ENCODE measurements at places on chromosomes 7 and 10. TPM values are rescaled to one million over a fixed set of nuclear protein-coding genes. Genes with fewer than 3 reads are reported as not detected.

DNA sequence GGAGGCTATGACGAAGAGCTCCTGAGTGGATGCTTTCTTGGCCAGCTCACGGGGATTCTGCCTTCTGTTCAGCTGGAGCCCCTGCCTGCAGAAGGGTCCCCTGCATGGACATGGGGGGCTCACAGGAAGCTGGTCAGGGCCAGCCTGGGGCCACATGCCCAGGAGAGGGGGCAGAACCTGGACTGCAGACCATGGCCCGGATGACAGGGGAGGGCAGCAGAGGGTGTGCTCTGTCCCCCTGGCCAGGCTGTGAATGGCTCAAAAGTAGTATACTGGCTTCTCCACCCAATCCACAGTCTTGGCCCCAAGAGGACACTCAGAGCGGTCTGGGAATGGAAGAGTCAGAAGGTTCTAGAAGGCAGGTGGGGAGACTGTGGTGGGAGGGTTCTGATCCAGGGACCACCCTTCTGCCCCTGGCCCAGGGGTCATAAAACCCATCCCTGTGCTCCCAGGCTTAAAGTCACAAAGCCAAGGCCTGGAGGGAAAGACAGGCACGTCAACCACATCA lies 40.3 kb downstream of the PPIF start:
- no peak for DNase-seq

DNA sequence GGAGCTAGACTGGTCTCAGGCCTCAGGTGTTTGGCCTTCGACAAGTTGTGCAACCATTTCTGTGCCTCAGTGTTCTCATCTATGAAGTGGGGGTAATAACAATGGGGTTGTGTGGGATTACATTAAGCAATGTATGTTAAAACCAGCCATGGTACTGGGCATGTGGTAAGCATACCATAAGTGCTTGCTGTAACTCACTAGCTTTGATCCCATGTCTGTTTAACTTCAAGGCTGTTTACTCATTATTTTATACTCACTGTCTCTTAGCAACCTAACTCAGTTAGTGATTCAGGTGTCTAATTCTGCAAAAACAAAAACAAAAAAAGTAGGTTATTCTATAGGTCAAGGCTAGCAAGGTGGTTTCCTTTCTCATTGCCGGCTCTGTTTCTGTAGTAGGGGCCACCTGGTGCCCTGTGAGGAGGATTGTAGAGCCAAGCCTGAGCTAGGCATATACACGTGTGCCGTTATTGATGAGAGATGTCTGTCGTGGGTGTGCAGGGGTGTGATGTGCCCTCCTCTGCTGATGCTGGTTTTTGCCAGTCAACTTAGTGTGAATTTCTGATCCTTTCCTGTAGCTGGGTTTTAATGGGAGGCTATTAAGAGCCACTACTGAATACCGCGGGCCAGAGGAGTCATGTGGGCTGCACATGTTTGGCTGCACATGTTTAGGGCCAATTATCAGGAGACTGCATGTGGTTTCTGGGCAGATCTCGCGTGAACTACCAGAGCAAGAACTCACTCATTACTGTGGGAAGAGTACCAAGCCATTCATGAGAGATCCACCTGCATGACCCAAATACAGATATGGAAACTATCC lies 56.2 kb downstream of the EEPD1 start:
- no peak for DNase-seq

GRCh38 chr7:90766814-90767564 lies 170.9 kb downstream of the CDK14 start:
- no peak for DNase-seq

- no peak for DNase-seq
Observed at GRCh38 chr10:95268438-95268837, 22.4 kb downstream of the PDLIM1 start.

DNA sequence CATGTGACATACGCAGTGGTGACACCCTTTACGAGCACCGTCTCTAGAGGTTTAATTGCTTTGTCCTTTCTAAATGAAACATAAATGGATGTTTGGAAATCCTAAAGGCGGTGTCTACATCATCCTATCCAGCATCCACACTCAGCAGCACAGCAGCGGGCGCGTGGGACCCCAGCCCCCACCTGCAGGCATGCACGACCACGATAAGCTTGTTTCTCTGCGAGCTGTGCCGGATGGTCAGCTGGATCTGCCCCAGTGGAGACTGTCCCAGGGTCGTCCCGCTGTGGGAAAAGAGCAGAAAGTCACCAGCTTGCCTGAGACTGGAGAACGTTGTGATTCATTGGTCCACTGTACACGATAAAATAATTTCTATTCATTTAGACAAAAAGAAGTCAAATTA lies 34.2 kb upstream of the NCAPG2 start:
- no peak for DNase-seq

DNA sequence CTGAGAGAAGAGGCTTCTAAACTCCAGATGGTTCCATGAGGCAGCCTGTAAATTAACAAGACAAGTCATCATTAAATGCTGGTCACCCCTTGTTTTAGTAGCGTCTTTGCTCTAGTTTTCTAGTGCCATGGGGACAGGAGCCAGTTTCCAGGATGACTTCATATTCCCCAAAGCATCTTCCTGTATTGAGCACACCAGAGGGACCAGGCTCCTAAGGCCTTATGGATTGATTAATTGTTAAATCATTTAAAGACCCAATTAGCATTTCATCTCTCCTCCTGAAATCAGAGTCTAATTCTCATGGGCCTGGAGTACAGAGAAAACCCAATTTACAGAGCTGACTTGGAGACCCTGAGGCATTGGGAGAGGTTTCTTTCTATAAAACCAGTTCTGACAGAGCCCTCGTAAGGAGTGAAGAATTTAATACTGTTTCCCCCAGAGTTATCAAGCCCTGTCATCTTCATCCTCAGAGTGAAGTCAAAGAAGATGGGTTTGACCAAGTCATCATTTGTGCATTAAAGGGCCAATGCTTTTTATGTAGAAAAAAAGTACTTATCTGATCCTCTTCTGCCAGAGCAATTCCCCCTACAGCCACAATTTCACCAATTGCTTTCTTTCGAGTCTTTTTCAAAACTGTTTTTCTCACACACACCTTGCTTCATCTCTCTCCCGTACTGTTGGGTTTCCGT lies 678.7 kb downstream of the SDK1 start:
- no peak for DNase-seq

- no peak for DNase-seq
Observed at GRCh38 chr7:68295386-68295785, 1298.8 kb downstream of the TYW1 start.

GRCh38 chr7:128360359-128360678 lies 1.2 kb downstream of the PRRT4 start:
- no peak for DNase-seq

- DNase-seq, result no peak
Observed at GRCh38 chr7:3866277-3866676, 565.2 kb downstream of the SDK1 start.

DNA sequence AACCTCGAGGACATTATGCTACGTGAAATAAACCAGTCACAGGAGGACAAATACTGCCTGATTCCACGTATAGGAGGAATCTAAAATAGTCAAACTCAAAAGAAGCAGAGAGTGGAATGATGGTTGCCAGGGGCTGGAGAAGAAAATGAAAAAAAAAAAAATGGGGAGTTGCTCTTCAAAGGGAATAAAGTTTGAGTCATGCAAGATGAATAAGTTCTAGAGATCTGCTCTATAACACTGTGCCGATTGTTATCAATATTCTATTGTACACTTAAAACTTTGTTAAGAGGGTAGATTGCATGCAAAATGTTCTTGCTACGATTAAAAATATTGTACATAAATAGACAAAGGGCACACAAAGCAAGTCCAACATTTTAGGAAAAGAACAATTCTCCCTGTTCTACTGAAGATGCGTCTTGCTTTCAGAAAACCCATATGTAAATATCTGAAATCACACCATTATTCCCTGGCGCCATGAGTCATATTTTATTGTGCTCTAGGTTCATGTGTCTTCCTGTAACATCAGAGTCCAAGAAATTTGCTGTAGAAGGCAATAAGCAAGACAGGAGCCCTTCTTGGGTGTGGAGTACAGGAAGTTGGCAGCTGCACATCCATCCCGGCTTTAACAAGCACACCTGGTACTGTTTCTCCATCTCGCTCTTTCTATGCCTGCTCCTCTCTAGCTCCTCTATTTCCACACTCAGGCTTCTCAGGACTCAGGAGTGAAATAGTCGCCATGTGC lies 145.9 kb downstream of the GFRA1 start:
- DNase-seq, result no peak

DNA sequence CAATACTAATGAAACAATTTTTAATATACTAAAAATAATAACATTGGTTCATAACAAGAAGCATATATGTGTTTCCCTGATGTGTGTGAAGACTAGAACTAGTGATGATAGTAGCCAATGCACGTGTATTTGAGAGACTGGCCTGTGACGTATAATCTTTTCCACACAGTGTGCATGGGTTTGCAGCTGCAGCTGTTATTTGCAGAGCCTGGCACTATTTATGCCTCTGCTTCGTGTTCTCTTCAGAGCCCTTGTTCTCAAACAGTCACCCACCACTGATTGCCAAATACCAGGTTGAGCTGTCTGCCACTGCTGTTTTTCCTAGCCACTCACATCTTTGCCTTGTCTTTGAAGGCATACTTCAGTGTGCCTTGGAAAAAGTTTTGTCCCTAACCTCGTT lies 531.7 kb downstream of the ETV1 start:
- DNase-seq, result no peak

- DNase-seq, result no peak
Observed at GRCh38 chr7:25894002-25894901, 257.7 kb upstream of the NFE2L3 start.

DNA sequence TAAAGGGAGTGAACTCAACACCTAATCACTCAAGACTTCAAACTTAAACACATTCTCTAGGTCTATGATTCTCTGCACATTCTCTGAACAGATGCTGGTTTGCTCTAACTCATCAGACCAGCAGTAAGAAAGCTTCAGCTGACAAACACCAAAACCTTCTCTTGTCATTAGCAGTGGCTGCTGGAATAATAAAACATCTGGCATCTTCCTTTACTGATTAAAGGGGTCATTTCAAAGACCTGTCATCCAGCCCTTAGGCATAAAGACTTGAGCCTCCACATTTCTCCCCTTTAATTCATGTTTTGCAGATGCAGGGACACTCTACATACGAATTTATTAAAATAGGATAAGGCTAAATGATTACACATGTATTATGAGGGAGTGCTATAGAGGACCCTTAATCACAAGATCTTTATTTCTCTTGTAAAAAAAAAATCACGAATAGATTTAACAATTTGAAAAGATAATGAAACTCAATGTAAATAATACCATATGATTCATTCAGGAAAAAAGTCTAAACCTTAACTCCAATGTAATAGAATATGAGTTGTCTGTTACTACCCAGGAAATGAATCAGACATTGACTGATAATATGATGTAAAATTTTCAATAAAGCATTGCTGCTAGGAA lies 152.4 kb upstream of the GNAI1 start:
- DNase-seq, result no peak

GRCh38 chr10:60187691-60188090 lies 202.0 kb downstream of the ANK3 start:
- no peak for DNase-seq

DNA sequence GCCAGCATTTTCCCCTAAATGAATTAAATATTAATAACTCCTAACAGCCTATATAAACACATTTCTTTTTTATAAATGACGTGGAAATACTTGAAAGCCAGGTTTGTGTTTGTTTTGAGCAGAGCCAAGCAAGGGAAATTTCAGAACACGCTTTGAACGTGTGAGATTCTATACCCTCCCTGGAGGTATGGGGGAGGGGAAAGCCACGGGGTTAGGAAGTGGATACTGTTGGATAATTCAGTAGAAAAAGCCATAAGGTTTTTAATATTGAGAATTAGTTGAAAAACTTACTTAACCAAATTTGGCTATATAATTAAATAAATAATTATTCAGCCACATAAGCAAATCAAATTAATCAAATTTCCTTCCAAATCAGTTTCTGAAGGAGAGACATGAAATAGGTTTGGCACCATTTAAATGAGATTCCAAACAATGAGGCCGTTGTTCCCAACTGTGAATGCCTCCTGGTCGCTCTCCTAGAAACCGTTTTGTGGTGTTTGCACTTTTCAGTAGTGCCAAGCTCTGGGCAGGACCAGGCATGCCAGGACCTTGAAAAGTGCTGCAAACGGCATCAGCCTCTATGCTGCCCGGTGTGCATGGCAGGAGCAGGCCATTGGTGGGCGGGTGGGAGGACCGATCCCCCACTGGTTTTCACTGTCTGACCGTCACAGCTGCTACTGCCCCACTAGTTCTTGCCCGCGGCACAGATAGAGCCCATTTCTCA lies 88.1 kb downstream of the SEPTIN14 start:
- peak; percentile 36 for DNase-seq

- no peak for DNase-seq
Observed at GRCh38 chr10:32959006-32959920, 1.2 kb upstream of the ITGB1 start.

DNA sequence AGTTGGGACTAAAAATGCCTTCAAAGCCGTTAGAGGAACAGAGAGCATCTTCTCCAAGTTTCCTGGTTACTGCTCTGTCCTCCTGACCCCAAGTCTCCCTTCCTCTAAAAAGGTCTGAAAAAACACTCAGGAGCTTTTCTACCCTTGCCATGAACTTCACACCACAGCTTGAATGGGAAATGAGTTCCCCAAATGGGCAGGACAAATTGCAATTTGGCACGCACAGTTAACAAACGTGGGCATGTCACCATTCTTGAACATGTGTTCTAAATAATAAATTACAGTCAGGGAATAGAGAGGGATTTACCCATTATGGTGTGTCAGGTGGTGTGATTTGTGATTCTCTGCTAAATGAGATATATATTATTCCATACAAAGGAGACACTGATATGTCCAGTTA lies 91.2 kb upstream of the WNT16 start:
- no peak for DNase-seq

GRCh38 chr7:71521506-71521905 lies 389.6 kb downstream of the GALNT17 start:
- DNase-seq, result no peak

Gene CADPS2
- polyA plus RNA-seq, result 65.7 TPM

Gene PPP2R2D
- polyA plus RNA-seq, result 40.9 TPM

Gene AZGP1
- polyA plus RNA-seq, result 1.1 TPM

Gene PYROXD2
- polyA plus RNA-seq, result 43.0 TPM

Gene SLC12A9
- polyA plus RNA-seq, result 41.0 TPM

Gene MYL10
- polyA plus RNA-seq, result 0.39 TPM

Gene TSPAN12
- polyA plus RNA-seq, result 36.9 TPM

Gene NYAP1
- 3.2 TPM for polyA plus RNA-seq

Gene GATA3
- polyA plus RNA-seq, result 2.8 TPM

Gene ITPRID1
- not detected for polyA plus RNA-seq

Gene SUN3
- polyA plus RNA-seq, result 0.39 TPM

Gene GJC3
- 0.99 TPM for polyA plus RNA-seq

Gene TEX47
- not detected for polyA plus RNA-seq

Gene DLX5
- polyA plus RNA-seq, result 9.8 TPM

All from left lung (tissue), 14 donors.